ENCODE measurements at places on chromosomes 4 and X.

- DNase-seq: no peak
Measured at GRCh38 chr4:152464030-152464823, 71.7 kb downstream of the FBXW7 start.

DNA sequence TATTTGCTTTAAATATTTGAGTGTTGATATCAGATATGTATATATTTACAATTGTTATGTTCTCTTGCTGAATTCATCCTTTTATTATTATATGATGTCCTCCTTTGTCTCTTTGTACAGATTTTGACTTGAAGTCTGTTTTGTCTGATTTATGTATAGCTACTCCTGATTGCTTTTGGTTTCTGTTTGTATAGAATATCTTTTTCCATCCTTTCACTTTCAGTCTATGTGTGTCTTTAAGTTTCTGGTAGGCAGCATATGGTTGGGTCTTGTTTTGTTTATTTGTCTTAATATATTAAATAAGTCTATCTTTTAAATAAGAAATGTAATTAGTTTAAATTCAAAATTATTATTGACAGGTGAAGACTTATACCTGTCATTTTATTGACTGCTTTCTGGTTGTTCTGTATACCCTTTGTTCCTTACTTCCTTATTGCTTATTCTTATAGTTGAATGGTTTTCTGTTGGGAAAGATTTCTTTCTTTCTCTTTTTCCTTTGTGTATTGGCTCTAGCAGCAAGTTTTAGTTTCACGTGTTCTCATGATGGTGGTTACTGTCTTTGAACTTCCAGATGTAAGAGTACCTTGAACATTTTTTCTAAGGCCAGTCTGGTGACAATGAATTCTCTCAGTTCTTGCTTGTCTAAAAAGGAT, 31.1 kb downstream of the RAB28 start:
- no peak for DNase-seq

DNA sequence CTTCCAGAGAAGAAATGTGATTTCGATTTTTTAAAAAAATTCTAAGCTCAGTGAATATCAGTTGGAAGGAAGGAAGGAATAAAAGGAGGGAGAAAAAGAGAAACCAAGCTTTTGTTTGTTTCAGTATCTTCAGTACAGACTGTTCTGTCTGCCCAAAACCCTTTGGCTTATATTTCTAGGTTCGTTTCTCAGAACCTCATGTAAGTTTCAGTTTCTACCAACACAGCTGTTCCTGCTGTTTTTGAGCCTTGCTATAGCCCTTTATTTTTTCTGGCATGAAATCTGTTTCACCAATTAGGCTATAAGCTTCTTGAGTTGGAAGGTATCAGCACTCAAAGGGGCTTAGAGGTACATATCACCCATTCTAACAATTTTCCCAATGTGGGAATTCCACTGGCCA, 157.9 kb downstream of the GBA3 start:
- DNase-seq: no peak

DNA sequence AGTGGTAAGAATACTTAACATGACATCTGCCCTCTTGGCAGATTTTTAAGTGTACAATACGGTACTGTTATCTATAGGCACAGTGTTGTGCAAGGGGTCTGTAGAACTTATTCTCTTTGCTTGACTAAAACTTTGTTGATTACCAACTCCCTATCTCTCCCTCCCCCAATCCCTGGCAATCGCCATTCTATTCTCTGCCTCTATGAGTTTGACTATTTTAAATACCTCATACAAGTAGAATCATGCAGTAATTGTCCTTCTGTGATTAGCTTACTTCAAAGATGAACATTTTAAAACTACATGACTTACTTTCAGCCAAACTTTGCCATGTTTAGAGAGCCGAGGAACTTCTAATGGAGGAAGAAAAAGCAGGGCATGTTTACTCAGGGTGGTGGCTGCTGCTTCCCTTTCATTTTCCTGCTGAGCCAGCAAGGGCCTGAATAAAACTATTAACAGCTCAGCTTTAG, 62.4 kb downstream of the APOO start:
- no peak for DNase-seq

GRCh38 chrX:72396117-72396516, 90.4 kb upstream of the CITED1 start:
- no peak for DNase-seq

DNA sequence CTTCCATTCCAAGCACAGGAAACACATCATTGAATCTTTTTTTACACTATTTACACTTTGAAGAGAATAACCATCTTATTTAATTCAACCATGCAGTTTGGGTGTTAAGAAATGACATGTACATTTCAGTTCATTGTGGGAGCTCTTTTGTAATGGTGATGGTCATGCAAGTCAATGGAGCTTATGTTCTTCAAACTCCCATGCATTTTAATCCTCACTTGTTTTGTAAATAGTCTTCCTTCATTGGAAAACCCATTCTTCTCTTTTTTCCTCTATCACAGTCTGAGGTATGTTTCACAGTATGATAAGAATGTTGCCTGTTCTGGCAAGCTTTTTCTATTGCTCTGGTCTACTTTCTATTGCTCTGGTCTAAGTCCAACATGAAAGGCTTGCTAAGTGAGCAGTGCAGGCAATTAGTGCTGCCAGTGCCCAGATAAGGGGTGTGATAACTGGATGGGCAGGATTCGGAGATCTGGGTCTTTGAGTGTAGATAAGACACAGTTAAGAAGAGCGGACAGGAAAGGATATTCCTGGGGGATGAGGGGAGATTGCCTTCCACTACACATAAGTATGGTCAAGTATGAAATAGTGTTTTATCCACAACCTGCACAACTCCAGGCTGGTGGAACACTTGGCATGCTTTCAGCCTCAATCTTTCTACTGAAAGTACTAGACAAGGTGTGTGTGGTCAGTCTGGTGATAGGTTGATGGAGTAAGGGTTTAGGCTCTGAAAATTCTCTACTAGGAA, 17.1 kb downstream of the AFP start:
- DNase-seq: no peak

GRCh38 chr4:106019771-106020170, 124.5 kb downstream of the NPNT start:
- no peak for DNase-seq

GRCh38 chr4:34178476-34178875, 2065.8 kb downstream of the ARAP2 start:
- no peak for DNase-seq

- DNase-seq: no peak
Measured at GRCh38 chr4:150781191-150781590, 199.2 kb downstream of the MAB21L2 start.

DNA sequence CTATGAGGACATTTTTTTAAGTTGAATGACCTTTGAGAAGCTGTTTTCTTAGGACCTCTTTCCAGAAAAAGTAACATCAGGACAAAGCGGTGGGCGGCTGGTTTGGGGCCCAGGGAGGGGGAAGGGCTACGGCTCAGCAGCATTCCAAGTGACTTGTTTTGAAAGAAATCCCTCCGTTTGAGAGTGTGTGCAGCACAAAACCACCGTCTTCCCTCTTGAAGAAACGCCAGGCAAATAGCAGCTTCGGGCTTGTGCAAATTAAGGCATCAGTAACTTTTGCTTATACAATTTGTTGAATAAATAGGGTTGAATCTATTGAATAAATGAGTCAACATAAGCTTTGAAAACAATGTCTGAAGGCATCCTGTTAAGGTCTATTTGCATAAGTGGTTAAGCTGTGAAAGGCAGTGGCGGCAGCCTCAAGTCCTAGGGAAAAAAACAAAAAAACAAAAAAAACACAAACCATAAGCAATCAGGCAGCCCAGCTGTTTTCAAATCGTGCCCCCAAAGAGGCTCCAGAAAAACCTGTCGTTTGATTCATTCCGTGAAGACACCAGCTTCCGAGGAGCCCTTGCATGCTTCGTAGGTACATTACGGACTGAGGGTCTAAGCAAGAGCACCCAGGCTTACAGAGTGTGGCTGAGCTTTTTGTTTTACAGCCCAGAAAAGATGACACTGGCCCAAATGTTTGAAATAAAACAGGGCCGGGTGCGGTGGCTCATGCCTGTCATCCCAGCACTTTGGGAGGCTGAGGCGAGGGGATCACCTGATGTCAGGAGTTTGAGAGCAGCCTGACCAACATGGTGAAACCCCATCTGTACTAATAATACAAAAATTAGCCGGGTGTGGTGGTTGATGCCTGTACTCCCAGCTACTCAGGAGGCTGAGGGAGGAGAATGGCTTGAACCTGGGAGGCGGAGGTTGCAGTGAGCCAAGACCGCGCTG, 103.7 kb downstream of the CRLF2 start:
- no peak for DNase-seq

GRCh38 chrX:133792198-133792953, 193.0 kb downstream of the GPC3 start:
- peak; percentile 46 for DNase-seq

DNA sequence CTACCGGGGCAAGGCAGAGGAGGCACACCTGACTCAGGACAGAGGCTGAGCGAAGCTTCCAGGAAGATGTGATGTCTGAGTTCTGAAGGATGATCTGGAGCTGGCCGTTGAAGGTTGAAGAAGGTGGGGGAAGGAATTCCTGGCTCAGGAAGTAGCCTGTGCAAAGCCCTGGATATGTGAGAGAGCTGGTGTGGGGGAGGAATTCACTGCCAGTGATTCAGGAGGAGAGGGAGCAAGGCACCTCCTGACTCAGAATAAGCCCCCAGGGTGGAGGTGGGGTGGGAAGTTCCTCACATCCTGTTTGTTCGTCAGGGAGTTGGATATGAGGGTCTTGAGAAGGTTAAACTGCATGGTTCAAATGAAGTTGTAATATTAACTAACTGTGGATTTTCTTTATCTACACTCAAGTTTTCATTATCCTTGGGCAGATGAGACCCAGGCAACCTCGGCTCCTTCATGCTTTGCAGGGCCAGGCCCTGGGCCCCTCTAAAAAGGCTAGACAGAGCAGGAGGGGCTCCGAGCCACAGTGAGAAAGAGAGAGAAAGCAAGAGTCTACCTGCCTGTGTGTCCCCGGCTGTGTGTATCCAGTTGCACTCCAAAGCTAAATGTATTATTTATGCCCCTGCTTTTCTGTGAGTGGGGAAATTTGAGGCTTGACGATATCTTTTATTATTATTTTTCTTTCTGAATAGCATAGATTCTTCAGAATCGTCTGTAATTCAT, 7.1 kb downstream of the NHSL2 start:
- no peak for DNase-seq

DNA sequence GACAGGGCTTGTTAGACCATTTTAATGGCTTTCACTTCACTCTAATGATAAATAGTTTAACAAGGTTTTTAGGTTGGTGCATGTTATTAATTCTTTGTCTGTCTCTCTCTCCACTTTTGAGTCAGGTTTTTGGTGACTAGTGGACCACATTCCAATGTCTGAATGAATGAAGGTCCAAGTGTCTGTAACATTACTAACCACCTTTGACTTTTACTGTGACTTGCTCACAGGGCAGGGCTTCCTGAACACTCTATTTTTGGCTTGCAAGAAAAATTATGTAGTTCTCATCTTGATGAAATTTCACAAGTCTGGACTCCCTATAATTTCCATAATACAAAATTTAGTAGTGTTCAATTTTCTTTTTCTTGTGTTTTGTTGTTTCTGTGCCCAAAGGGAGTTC, 78.9 kb upstream of the BMPR1B start:
- DNase-seq: no peak

DNA sequence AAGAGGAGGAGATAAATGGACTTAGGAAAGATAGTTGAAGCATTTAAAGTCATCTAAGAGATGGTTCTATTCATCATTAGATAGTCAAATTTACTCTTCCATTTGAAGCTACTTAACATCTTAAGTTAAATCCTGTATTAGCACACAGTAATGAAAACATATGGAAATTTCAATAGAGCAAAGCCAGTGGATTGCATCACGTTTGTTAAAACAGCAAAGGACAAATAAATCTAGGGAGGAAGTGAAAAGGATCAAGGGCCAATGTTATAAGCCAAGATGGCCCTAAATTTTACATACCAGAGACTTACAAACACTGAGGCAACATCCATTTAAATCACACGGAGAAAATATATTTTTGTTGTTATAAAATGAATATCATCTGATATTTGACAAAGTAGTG, 602.8 kb downstream of the INPP4B start:
- DNase-seq: no peak

DNA sequence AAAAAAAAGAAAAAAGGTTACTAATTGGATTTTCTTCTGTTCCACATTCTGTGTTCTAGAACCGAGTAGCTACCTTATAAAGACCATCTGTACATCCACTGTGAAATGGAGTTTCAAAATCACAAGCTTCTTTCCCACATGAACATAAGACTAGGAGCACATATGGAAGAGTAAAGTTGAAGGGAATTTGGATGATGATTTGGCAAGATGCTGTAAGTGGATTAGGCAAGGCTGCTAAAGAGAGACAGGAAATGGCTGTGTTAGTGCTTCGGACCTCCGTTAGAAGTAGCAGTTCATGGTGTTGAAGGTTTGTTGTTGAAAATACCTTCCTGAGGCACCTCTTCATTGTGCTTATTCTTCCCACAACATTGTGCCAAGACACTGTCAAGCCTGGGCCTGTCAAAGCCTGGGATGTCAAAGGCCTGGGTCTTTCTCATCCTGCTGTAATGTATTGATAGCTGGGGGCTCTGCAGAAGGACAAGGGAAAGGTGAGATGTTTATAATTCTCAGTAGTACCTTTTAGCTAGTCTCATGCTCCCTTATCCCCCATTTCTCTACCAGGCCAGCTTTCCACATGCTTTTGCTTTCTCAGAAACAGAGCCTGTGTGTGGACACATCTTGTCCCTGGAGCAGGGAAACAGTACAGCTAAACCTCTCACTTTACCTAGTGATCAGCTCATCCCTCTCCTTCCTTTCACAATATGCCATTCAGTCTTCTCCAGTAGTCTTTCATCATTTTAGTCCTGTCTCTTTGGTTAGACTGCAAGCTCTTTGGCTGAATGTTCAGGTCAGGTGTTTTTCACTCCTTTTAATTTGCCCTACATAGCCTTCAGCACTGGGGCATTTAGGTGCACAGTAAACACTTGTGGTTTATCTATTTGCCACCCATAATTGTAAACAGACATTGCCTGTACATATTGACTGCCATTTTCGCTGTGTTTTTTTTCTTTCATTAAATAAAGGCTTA, 37.9 kb upstream of the CYP2U1 start:
- DNase-seq: no peak
